Activated naive CD8-positive, alpha-beta T cell treated with anti-CD3 and anti-CD28 coated beads, Interleukin-2, amount 50 U/mL, for 16 hours (primary cell): ENCODE measurements at places on chromosomes 16 and 17.

- no peak for DNase-seq
Measured at GRCh38 chr16:66298571-66299120, 67.8 kb upstream of the CDH5 start.

DNA sequence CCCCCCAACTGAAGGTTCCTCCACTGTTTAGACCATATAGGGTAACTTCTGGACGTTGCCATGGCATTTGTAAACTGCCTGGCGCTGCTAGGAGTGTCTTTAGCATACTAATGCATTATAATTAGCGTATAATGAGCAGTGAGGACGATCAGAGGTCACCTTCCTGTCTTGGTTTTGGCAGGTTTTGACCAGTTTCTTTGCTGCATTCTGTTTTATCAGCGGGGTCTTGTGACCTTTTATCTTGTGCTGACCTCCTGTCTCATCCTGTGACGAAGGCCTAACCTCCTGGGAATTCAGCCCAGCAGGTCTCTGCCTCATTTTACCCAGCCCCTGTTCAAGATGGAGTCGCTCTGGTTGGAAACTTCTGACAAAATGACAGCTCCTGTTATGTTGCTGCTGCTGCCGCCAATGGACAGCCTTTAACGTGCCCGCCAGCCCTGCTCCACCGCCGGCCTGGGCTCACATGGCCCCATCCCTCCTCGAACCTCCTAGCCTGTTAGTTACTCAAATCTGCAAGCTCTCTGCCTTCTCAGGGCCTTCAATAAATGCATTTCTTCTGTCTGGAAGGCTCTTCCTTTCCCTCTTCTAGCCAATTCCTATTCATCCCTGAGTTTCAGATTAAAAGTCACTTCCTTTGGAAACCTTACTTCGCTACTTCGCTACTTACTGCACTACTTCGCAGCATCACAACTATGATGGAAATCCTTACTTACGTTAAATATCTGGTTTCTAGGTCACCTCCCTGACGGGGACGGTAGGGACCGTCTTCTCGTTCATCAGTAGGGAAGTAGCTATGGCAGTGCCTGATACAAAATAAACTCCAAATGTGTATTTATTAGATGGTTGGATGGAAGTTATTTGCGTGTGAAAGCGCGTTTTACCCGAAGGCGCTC, 640 bp upstream of the NAGLU start:
- DNase-seq, result no peak

DNA sequence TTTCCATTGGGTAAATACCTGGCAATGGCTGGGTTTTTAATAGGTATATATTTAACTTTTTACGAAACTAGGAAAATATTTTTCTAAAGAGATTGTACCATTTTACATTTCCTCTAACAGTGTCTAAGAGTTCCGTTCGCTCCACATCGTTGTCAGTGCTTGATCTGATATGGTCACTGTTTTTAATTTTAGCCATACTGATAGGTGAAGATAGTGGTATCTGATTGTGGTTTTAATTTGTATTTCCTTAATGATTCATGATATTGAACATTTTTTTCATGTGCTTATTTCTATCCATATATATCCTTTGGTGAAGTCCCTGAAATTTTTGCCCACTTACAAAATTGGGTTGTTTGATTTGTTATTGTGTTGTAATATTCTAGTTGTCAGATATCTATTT, 117.7 kb downstream of the CHD9 start:
- no peak for DNase-seq

- peak; percentile 46 for DNase-seq
Measured at GRCh38 chr16:66483689-66484452, 56.8 kb downstream of the BEAN1 start.

GRCh38 chr17:5361426-5361825, 58.0 kb downstream of the NUP88 start:
- DNase-seq, result no peak

DNA sequence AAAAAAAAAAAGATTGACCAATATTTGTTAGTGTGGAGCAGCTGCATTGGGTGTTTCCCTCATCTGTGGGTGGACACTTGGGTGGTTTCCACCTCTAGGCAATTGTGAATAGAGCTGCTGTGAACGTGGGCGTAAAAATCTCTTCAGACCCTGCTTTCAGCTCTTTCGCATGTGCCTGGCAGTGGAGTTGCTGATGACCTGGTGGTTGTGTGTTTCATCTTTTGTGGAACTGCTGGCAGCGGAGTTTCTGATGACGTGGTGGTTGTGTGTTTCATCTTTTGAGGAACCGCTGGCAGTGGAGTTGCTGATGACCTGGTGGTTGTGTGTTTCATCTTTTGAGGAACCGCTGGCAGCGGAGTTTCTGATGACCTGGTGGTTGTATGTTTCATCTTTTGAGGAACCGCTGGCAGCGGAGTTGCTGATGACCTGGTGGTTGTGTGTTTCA, 21.4 kb downstream of the ZC3H18 start:
- no peak for DNase-seq

- DNase-seq, result no peak
Measured at GRCh38 chr16:20610211-20610891, 34.2 kb upstream of the ACSM2B start.

- DNase-seq, result no peak
Measured at GRCh38 chr17:80948019-80948975, 43.3 kb upstream of the CHMP6 start.

DNA sequence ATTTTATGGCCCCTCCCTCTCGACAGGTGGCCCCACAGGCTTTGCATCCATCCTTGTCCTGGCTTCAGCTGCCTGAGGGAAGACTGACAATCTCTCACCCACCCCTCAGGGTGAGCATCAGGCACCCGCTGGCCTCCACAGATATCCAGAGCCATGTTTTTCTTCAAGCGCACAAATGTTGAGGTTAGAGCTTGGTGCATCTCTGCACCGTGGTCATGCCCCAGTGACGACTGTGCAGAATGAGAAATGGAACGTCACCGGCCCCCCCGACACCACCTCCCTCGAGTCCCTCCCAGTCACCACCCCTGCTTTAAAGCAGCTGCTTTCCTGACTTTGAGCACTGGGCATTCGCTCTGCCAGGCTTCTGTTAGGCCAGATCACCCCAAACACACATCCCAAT, 19.8 kb upstream of the TIMP2 start:
- DNase-seq, result no peak

DNA sequence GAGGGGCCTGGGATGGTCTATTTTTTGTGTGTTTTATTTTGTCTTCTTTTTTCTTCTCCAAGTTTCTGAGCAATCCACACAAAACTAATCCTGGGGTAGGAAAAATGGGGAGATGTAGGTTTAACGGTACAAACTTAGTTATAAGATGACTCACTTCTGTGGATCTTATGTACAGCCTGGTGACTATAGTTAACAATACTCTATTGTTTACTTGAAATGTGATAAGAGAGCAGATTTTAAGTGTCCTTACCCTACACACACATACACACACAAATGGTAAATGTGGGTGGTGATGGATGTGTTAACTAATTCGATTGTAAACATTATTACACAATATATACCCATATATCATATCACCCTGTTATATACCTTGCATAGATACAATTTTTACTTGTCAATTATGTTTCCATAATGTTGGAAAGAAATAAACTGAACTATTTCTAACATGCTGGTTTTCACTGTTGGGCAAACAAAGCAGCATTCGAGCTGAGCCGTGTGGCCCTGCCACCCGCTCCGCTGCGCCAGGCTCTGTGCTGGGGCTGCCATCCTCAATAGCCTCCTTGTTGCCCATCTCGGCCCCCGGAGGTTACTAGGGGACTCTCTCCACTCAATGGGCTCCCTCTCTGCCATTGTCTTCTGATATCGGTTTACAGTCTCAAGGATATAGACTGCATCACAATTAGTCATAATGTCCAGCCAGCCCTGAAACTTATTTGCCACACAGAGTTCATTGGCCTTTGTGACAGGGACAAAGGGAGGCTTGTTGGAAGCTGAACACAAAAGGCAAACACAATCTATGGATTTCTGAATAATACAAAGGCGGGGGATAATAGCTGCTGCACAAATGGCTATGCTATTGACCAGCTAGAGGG, 380.3 kb upstream of the MAF start:
- DNase-seq, result no peak

DNA sequence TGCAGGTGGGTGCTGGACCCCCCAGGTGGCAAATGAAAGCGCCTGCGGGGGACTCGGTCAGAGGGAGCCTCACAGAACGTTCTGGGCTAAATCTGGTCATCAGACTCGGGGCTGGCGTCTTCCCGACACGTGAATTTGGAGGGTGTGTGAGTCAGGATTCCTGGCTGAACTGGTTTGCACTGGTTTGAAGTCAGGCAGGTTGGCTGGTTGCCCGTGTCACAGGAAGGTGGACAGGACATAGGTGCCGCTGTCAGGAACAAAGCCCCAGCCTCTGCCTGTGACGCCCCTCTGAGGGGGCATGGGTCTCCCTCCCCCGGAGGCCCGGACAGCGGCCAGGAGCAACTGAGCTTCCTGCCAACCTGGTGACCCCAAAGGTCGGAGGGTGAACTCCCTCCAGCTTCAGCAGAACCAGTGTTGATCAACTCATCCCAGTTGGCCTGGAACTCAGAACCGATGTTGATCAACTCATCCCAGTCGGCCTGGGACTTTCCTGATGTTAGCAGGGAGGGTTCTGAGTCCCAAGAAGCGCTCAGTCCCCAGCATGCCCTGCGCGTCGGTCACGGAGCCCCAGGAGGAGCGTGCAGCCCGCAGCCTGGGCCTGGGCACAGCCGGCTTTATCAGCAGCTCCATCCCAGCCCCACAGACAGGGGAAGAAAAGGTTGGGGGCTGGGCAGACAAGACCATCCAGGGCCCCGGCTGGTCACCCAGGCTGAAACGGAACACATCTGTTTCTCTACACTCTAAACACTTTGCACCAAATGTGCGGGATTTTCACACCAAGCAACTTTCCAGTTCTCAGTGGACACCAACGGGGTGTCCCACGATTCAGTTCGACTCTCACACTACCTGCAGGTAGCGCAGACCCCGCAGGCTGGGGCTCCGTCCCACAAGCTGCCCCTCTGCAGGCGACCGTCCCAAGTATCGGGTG, 14.4 kb upstream of the METRNL start:
- no peak for DNase-seq
